Skeletal muscle cell (primary cell): ENCODE measurements at places on chromosomes 3 and 15.
A peak's percentile ranks its signal among the peaks of the same experiment; 100 is the strongest.

DNA sequence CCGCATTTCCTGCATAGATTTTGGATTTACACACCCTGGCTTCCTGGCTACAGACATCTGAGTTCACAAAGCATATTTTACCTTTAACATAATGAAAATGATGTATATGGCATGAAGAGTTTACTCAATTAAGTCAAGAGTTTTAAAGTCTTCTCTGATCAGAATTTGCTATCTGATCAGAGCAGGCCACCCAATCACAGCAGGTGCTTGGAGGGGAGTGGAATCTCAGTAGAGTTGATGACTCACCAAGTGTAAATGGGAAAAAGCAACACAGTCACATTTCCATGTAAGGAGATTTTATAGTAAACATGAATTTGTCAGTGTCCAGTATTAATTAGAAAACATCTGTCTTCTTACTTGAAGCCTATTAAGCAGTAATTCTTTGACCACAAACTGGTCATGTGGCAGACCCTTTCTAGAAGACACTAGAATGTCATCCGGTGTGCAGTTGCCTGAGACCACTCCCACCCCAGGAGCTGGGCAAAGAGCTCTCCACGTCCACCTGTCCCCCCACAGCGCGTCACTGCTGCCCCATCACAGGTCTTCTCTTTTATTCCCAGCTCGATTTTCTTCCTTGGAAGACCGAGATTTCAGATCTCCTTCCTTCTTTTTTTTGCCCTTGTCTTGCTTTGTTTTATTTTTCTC lies 10.8 kb downstream of the MESD start:
- DNase-seq, result no peak

DNA sequence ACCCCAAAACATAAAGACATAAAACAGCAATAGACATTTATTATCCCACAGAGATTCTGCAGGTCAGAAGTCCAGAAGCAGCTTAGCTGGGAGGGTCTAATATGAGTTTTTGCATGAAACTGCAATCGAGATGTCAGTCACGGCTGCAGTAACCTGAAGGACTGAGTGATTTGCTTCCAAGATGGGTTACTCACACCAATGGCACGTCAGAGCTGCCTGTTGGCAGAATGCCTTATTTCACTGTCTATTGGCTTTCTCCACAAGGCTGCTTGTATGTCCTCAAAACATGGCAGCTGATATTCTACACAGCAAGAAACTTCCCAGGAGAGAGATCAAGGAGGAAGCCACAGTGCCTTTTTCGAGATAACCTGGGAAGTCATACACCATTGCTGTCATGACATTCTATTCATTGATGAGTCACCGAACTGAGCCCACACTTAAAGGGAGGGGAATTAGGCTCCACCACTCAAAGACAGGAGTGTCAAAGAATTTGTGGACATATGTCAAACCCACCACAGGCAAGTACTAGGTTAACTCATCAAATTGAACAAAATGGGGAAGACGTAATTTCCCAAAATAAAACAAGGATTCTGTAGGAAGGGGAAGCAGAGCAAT lies 122.2 kb downstream of the SYNPR start:
- DNase-seq, result peak; percentile 14

DNA sequence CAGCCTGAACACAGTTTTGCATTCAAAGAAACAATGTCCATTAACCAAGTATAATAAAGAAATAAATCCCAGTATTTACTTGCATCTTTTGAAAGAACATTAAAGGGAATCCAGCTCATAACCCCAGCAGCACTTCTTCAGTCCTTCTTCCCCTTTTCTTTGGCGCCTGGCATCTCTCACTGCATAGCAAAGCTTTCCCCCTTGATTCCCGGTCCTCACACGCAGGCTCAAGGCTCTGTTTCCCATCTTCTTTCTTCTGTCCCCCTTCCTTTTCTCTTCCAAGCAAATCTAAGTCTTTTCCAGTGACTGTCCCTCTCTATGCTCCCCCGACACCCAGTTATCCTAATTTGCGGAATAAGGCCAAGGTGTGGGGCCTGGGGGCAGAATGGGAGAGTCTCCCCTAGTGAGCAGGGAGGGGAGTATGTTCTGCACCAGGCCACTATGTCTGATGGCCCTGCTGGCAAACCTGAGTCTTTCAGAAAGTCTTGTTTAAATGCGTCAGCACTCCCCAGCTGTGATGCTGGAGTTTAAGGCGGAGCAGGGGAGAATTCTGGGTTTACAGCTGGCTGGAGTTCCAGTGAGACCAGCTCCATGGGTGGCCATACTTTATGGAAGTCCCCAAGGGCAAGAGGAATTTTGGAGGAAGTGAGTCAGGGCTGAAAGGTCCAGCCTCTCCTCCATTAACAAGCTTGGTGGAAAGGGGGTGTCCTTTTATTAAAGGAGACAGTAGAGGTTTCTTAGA lies 42.1 kb downstream of the GOLGA6A start:
- DNase-seq, result peak; percentile 91

DNA sequence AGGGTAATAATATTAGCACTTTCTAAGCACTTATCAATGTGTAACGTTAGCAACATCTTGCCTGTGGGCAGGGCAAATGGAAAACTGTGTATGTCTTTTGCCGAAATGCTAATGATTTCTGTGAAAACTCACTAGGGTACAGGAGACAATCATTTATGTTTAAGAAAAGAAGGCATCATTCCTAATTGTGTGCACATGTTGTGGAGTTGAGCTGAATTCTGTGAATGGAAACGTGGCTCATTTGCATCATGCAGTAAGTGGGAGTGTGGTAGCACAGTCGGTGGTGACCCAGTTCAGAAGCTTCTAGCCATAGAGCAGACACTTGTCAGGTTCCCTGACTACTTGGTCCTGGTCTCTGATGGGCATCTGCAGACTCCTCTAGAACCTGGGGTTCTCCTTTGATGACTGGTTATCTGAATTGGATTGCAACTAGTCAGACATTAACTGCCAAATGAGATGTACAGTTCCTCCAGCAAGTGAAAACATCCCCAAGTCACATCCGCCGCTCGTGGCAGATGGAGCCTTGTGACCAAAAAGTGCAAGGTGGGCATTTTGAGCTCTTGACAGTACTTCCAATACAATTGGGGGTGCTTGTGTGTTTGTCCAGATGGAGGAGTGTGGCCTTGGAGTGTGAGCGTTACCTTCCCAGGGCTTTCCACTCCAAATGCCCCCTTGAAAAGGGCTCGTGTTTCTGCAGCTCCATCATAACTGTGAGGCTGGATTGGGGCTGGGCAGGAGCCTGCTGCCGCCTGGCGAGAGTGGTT lies 21.5 kb downstream of the MRPS25 start:
- no peak for DNase-seq

GRCh38 chr15:51341366-51342226 lies at the start of gene GLDN:
GLDN (plus strand) TSS chr15:51341655; CDS start chr15:51341685, 30 bp downstream.
- DNase-seq, result no peak

GRCh38 chr3:102478160-102478559 lies 43.3 kb downstream of the ZPLD1 start:
- no peak for DNase-seq

GRCh38 chr3:33083958-33084357 lies 13.0 kb downstream of the GLB1 start:
- no peak for DNase-seq

GRCh38 chr3:81643721-81644120 lies 117.7 kb downstream of the GBE1 start:
- DNase-seq, result no peak

- DNase-seq, result no peak
These were observed 43.5 kb upstream of the PTX3 start for GRCh38 chr3:157393113-157393512.
